ENCODE measurements at places on chromosomes 11 and 22.

DNA sequence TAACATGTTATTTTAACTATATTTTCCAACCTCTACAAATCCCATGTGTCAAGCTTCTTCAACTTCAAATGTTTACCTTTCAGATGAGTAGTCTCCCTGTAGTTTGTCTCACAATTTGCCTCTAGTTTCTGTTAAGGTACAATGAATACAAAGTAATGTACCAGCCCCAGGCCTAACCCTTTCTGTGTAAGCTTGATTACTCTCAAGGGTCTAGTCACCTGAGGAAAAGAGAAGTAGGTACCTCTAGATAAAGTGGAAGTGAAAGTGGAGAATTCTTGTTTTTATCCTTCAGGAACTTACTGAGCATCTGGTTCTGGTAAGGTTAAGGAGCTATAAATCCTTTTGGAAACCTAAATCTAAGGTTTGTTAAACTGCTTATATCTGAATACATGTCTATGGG lies at the start of gene OR51A7:
OR51A7 (plus strand) TSS at position 300 of the 400 bp plus-strand sequence. CDS start 3,587 bp downstream, outside the sequence.
- DNase-seq = no peak

GRCh38 chr11:113994077-113994954 lies 19.4 kb downstream of the HTR3A start:
- DNase-seq = peak; percentile 48

DNA sequence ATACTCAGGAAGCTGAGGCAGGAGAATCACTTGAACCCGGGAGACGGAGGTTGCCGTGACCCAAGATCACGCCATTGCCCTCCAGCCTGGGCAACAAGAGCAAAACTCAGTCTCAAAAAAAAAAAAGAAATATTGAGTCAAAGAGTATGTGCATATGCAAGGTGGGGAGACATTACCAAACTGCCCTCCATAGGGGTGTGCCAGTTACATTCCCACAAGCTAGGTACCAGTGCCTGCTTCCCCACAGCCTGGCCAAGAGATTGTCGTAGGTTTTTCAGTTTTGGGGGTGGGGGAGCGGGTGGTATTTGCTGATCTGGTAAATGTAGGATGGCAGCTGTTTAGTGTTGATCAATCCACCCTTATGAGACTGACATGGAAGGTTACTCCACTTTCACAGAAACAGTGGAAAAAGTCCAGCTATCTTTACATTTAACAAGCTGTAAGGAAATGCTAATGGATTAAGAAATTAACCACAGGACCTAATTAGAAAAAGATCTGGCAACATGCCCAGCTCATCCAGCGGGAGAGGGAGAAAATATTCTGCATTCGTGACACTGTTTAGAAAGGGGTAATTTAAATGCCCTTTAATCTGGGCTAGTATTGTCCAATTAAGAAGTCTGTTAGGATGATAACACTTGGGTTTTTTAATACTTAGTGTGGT lies 89.4 kb downstream of the PACS1 start:
- no peak for DNase-seq

DNA sequence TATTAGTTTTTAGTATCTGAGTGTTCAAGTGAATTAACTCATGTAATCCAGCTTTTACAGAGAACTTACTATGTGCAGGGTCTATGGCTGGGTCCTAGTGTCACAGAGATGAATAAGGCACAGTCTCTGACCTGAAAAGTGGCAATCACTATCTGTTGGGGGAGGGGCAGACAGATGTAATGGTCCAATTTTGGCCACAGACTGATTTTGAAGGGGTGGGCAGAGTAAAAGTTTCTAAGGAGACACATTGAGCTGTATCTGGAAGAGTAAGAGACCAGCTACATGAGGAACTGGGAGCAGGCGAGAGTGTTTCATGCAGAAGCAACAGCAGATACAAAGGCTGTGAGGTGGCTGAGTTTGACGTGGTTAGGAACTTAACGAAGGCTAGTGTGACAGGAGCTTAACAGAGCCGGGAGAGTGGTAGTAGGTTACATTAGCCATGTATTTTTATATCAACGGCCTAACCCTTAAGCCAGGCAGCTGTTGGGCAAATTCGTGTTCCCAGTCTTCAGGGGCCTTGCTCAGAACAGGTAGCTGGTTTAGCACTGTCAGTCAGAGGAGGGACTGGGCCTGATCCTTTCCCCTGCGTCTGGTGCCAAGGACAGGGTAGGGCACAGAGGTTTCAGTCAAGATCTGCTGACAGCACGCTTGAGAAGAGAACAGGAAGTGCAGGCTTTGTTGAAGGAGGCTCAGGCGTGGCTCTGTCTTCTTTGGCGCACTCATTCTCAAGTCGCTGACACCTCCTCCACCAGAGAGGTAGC lies 1.4 kb upstream of the STIM1 start:
- peak; percentile 90 for DNase-seq

DNA sequence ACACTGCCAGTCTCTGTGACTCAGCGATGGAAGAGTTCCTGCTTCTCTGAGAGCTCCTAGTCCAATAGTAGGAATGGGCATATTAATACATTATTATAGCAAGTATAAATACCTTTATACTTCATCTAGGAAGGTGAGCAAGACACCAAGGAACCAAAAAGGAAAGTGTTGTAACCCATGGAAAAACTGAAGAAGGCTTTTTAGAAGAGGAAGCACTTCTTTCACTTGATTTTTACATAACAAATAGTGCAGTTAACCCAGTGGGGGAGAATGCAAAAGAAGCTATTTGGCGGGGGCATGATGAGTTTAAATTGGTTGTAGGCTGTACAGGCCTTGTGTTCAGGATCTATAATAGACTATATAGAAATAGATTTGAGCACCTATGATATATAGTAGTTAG lies 31.2 kb upstream of the C11orf87 start:
- DNase-seq = no peak

GRCh38 chr11:8006349-8006977 lies 19.3 kb downstream of the EIF3F start:
- DNase-seq = peak; percentile 70

DNA sequence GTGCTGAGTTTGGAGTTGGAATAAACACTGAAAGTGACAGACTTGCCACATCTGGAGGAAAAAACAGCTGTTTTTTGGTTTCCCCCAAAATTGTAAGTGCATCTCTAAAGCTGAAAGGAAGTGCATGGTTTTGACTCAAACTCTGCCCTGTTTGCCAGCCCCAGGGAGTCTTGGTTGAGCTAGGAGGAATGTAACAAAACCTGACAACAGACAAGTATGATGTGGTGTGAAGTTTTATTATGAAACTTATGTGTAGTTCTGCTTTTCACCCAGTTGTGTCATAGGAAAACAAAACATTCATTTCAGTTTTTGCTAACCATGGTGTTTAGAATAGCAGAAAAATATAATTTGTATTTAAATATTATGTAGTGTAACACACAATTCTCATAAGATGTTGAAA lies 31.7 kb upstream of the PDE3B start:
- no peak for DNase-seq

- DNase-seq = no peak
These were observed 1926.9 kb upstream of the RAG2 start for GRCh38 chr11:38524945-38525344.

DNA sequence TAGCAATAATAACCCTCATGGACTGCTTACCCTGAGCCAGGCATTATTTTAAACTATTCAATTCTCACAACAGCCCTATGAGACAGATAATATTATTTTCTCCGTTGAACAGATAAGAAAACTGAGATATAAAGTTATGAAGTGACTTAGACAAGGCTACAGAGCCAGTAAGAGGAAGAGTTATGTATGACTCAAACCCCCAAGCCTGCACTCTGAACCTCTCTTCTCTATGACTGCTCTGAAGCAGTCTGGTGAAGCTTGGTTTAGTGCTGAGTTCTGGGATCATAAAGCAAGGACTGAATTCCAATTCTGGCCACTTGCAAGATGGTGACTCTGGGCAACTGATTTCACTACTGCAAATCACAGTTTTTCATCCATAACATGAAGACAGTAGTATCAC lies 34.5 kb downstream of the TNKS1BP1 start:
- no peak for DNase-seq

GRCh38 chr11:102318469-102318868 lies 1.2 kb downstream of the BIRC3 start:
- peak; percentile 76 for DNase-seq

DNA sequence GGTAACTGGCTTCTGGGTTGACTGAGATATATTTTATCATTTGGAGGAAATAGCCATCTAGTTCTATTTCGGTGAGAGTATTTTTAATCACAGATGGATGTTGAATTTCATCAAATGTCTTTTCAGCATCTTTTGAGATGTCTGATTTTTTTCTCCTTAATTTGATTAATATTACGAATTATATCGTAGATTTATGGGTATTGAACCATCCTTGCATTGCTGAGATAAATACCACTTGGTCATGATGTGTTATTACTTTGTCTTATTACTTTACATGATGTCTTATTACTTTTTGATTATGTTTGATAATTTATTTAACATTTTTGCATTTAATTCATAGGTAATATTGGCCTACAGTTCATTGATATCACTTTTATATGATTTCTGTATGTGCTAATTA lies 78.8 kb upstream of the PARVA start:
- no peak for DNase-seq

DNA sequence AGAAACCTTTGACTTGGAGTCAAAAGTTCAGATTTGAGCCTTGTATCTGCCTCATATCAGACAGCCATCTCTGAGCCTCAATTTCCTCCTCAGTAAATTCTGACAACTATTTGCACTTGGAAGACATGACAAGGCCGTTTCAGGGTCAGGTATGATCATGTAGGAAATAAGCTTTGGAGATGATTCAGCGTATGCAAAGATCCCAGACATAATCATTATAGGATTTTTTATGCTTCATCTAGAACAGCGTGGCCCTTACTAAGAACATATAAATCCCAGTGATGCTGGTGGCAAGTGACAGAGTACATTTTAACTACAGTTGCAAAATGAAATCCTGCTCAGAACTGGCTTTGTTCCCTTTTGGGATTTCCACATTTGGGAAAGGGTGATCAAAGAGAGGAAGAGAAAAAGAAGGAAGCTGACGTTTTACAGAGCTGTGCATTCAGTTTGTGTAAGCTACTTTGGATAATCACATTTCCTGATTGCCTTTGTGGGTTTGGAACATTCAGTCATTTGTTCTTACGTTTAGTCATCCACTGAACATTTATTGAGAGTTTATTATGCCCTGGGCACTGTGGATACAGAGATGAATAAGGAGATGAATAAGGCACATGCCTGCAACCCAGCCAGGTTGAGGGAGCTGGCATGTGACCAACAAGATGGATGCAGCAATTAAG lies 81.9 kb upstream of the HEPHL1 start:
- no peak for DNase-seq

- DNase-seq = no peak
These were observed 16.6 kb downstream of the OR10D3 start for GRCh38 chr11:124199702-124200101.

- DNase-seq = no peak
These were observed 8.1 kb upstream of the GLYAT start for GRCh38 chr11:58739725-58740430.

DNA sequence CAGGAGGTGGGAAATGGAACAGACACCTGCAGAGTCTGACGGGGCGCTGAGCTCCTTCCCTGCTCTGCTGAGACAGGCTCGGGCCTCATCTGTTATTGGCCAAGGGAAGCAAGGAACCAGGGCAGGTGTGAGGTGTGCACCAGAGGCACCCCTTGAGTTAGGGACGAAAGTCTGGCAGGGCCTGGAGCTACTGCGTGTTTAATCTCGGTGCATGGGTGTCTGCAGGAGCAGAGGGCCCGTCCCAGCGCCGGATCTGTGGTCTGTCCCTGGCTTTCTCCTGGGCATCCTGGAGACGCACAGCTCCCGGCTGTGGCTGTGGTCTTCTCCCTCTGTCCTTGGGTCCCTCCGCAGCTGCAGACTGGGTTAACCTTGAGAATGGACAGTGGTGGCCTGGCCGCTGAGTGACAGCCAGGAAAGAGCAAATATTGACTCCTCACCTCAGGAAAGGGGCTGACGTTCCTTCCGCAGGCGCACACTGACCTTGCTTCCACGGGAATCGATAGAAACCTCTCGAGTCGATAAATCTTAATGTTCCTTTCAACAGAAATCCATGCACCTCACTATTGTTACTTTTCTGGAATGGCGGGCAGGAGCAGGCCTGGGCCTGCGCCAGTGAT lies 975.6 kb downstream of the BRD1 start:
- no peak for DNase-seq

- peak; percentile 81 for DNase-seq
These were observed 866 bp downstream of the MED17 start for GRCh38 chr11:93784935-93785360.

DNA sequence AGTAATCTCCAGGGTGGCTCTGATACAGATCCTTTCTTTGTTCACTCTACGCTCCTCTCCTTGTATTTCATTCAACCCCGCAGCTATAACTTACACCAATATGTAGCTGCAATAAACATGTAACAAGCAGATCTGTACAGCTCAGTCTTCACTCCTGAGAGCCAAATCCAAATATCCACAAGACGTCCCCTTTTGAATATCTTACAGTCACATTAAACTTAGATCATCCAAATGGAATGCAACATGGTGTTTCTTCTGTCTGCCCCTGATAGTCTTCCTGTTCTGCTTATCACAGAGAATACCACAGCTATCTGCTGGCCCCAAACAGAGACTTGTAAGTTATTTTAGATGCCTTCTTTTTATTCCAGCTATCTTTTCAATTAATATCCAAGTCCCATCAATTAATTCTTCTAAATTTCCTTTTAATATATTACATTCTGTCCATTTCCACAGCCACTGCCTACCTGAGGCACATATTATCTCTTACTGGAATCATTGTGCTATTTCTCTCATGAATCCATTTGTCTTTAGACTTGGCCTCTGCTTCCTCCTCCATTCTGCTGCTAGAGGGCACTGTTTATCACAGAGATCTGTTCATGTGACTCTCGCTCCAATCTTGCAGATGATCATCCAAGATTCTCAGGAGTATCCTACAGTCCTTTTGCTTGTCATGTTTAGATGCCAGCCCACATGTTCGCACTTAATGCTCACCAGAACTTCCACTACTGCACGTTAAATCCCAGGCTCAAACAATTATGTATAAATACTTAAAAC lies 908.6 kb downstream of the NTM start:
- DNase-seq = peak; percentile 41

GRCh38 chr22:31250740-31251600 lies 38.9 kb downstream of the LIMK2 start:
- DNase-seq = no peak

- DNase-seq = no peak
These were observed 8.5 kb downstream of the TRIM6 start for GRCh38 chr11:5604896-5605295.
